ENCODE measurements at places on chromosomes 11 and 22.

DNA sequence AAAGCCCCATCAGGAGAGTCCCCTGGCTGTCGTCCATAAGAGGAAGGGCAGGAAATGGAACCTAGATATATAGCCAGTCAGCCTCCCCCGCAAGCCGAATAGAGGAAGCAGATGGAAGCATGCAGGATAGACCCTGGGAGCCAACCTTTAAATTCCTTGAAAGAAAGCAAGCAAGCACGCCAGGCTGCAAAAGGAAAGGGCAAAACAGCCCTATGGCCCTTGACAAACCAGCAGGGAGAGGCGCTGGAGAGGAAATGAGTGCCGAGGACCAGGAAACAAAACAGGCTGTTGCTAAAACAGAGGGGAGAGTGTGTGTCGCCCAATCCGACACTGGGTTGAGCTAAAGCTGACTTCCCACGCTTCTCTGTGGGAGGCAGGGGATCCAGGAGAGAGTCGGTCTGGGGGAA is 203.5 kb upstream of the MTNR1B start:
- no peak for DNase-seq

DNA sequence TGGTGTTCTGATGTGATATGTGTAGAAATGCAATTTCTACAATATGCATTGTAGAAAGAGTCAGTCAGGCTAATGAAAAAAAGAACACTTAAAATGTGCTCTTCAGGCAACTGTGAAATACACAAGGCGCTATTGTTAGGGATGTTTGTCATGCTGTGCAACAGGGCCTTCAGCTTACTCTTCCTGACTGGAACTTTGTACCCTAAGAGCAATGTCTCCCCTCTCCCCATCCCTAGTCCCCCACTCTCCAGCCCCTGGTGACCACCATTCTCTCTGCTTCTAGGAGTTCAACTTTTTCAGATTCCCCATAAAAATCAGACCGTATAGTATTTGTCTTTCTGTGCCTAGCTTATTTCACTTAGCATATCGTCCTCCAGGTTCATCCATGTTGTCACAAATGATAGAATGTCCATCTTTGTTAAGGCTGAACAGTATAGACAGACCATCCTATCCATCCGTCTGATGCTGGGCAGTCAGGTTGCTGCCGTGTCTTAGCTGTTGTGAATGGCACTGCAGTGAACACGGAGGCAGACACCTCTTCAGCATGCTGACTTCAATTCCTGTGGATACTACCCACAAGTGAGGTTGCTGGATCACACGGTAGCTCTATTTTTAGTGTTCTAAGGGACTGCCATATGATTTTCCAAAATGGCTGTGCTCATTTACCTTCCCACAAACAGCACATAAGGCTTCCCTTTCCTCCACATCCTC is 10.7 kb downstream of the NDUFV1 start:
- no peak for DNase-seq

GRCh38 chr22:46437671-46438440 is 99.6 kb downstream of the CELSR1 start:
- no peak for DNase-seq

- no peak for DNase-seq
These were observed 39.5 kb downstream of the REXO2 start for GRCh38 chr11:114478768-114479167.

GRCh38 chr11:134382257-134382656 is 29.8 kb downstream of the B3GAT1 start:
- no peak for DNase-seq

GRCh38 chr11:92920331-92920730 is 49.1 kb upstream of the MTNR1B start:
- no peak for DNase-seq

DNA sequence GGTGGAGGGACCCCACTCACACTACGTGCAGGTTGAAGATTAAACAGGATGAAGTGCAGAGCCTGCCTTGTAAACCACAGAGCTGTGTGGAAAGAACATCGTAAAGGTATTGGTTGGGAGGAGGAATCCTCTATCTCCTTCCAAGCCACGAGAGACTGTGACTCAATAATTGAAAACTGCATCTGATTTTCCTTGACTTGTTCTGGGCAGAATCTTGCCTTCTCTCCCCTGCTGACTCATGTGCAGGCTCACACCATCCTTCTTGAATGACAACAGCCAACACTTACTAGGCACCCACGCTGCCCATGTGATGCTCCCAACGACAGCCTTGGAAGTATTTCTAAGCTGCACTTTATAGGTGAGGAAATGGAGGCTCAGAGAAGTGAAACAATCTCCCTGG is 563.0 kb downstream of the MIAT start:
- DNase-seq = no peak

DNA sequence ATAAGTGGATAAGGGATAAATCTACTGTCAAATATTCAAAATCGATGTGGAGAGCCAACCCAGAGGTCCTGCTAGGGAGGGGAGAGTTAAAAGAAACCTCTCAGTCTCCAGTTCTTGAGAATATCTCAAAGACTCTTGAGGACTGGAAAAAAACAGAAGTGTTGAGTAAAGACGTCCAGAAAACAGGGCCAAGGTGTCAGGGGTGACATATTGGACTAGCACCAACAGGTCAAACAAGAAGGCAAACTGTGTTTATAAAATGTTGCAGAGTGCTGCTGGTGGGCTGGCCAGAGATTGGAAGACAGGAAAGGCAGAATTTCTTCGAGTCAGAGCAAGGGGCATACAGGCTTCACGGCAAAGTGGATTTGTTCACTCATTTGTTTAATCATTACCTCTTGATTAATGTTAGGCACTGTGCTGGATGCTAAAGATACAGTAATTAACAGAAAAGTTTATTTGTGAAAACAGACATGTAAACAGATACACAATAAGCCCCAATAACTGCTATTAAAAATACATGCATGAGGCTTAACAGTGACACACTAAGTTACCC is 33.7 kb upstream of the SMPD1 start:
- no peak for DNase-seq

- DNase-seq = no peak
These were observed 193.1 kb upstream of the LARGE1 start for GRCh38 chr22:34113381-34113780.

GRCh38 chr11:6587360-6587953 is 16.0 kb downstream of the RRP8 start:
- DNase-seq = no peak

DNA sequence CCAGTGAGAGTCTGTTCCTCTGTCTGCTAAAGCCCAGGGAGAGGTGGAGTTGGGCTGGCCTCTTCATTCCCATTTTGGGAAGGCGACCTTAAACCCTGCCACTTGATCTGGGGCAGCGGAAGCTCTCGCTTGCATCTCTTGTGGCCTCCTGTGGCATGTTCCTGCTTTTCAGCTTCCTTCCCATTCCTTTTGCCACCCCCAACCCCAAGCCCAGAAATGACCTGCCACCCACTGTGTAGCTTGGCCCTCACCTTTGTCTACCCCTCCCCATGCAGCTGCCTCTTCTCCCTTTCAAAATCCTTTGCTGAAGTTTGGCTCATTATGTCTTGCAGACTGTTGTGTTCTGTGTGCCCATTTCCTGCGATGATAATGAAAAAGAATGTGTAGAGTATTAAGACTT is 110.2 kb downstream of the DBX1 start:
- DNase-seq = no peak

DNA sequence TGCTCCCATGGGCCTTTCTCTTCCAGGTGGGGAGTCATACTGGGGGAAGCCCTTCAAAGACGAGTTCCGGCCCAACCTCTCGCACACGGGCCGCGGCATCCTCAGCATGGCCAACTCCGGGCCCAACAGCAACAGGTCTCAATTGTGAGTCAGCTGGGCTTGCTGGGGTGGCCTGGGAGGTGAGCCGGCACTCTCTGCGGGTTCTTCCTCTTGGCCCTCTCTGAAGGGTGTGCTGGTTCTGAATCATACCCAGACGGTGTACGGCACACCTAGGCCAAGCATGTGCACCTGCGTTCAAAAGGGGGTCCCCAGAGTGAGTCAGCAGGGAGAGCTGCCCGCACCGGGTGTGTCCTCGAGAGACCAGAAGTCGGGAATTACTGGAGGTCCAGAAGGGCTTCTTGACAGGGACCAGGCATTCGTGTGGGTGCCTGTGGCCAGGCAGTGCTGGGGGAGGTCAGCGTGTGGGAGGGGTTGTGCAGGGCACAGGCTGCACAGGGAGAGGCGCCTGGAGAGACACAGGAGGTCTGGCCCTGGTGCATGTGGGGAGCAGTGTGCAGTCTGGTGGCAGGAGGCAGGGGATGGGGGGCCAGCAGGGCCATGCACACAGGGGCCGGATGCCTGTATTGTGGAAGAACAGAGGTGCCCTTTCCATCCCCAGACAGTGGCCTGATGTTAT is 23.0 kb downstream of the PPIL2 start:
- no peak for DNase-seq

DNA sequence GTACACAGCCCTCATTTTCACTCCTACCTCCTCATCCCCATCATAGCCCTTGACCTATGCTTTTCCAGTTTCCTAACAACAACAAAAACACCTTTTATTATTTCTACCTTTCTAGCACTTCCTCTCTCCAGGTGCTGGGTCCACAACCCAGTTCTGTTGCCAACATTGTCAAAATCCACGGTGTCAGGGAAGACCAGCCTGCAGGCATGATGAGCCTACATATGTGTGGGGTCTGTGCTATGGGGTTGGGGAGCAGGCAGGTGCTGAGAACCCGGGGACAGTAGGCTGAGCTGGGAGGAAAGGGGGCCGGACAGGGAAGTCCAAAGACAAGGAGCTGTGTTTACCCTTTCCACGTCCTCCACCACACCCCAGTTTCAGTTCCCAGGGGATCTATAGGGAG is 711 bp upstream of the ZPR1 start:
- no peak for DNase-seq

DNA sequence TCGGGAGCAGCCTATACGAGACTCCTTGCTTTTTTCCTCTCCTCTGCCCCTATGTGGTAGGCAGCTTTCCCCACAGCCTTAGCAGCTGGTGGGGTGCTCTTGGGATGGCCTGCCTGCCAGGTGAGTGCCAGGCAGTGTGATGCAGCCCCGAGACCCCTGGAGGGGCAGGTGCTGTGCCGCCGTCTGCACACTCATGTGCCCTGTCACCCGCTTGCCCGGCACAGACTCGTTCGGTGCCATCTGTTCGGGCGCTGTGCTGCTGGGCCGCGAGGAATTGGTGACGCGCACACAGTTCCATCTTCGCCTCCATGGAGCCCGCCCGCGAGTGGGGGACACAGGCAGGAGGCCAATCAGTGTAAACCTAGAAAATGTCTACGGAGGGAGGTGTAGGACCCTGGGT is 15.1 kb downstream of the TRMU start:
- DNase-seq = no peak

DNA sequence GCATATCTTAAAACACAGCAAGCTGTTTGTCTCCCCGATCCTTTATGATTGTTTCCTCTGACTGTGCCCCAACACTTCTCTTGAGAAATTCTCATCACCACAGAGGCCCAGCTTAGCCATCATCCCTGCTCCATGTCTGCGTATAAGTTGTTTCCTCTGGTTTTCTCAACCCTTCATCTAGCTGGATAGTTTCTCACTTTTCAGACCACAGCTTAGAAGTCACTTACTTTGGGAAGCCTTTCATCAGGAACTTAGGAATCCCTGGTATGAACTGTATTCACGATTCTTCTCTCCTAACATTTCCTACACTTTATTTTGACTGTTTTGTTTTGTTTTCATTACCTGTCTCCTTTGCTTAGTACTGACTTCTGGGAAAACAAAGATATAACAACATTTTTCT is 295.2 kb downstream of the GUCY1A2 start:
- DNase-seq = no peak

- DNase-seq = no peak
These were observed 546.3 kb downstream of the SOX6 start for GRCh38 chr11:15810082-15810481.

GRCh38 chr11:123381817-123382554 is 48.1 kb upstream of the GRAMD1B start:
- no peak for DNase-seq

DNA sequence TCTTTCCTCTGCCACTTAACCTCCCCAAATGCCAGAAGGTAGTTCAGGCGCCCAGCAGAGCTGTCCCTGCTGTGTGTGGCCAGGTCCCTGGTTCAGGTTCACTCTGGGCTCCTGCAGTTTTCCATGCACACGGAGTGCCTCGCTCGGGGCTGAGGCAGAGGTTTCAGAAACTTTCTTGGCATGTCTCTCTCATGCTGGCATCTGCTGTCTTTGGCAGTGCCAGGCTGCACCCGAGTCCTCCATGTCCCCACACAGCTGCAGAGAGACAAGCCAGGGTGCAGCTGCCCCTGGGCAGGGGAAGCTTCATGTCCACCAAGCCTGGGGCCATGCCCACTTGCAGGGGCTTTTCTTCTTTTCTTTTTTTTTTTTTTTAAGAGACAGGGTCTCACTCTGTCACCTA is 7.0 kb upstream of the NEFH start:
- DNase-seq = no peak

All from central memory CD4-positive, alpha-beta T cell (primary cell).